ENCODE measurements at places on chromosomes 13 and 19.

DNA sequence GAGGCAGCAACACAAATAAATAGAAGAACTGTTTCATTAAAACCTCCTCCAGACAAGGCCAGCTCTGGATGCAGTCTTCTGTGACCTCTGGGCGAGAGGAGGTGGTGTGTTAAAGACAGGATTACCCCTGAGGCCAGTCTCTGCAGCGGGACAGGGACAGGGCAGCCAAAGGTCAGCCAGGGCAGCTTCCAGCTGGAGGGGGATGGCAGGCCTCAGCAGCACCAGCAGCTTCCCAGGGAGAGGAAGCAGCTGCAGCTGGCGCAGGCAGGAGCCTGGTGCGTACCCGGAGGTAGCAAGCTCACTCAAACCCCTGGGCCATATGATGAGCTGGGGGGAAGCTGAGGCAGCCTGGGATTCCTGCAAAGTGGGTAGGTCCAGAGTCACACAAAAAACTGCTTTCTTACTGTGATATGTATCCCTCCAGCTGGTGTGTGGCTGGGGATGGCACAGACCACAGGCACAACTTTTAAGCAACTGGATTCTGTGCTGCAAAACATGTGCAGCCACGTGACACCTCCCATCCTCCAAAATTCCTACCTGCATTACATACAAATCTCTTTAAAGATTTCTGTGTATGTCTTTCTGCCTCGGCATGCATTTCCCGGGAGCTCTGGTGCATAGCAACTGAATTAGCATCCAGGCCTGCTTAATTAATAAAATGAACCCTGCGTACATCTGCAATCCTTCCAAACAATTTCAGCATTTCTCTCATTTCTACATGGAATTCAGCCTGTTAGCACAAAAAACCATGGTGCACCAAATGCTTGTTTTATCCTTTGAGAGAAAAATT lies 238.3 kb upstream of the MAB21L1 start:
- no peak for DNase-seq

DNA sequence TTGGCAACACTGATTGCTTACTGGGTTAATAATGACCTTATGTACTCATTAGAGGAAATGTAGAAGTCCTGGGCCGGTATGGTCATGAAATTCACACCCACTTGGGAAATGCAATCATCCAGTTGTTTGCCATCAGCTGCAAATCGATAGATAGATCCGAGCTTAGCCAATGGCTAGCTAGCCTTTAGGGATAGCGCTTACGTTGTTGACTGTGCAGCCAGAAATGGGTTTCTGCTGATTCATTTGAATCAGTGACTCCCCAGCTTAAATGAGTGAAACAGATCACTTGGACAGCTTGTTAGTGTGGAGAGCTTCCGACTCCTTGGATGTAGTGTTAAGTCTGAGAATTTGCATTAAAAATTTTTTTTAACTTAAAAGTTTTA lies 11.8 kb downstream of the IL17D start:
- DNase-seq: no peak

- DNase-seq: peak; percentile 44
Observed at GRCh38 chr13:109208522-109208921, 577.9 kb downstream of the IRS2 start.

GRCh38 chr13:20197361-20197834 lies 4.7 kb upstream of the GJB2 start:
- no peak for DNase-seq

All from foreskin fibroblast (primary cell).